Suppressor macrophage treated with lipopolysaccharide for 4 hours (primary cell): ENCODE measurements at places on chromosomes 1 and 21.

DNA sequence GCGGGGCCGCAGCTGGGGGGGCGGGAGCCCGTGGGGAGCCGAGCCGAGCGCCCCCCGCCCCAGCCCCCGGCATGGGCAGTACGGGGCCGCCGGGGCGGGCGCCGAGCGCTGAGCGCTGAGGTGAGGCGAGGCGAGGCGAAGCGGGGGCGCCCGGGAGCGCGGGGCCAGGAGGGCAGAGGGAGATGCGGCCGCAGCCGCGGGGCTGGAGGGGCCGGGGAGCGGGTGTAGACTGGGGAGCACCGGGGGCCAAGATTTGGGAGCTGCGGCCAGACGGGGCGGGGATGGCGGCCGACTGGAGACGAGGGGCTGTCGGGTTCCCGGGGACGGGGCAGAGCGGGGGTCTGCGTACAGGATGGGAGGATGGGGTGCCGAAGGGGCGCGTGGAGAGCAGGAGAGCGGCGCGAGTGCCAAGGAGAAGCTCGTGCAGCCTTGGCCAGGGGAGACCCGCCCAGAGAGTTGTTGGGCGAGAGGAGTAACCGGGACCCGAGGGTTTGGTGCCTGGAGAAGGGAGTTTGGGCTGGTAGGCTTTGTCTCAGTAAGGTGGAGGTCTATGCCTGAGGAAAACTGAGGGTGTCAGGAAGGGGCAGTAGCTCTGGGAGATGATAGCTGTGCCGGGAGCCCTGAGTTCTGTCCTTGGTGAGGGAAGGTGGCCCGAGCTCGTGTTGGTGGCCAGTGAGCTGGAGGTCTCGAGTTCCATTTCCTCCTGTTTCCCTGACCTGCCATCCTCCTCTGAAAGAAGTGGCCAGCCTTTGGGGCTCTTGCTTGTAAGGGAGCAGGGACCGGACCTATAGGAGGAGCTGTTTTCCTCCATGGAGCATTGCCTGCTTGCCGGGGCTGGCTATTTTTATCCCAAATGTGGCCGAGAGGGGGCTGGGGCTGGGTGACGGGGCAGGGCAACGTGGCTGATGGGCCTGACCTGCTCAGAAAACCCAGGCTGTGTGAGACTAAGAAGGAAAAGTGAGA, 539 bp downstream of the ATP8B2 start:
- peak; percentile 63 for DNase-seq

DNA sequence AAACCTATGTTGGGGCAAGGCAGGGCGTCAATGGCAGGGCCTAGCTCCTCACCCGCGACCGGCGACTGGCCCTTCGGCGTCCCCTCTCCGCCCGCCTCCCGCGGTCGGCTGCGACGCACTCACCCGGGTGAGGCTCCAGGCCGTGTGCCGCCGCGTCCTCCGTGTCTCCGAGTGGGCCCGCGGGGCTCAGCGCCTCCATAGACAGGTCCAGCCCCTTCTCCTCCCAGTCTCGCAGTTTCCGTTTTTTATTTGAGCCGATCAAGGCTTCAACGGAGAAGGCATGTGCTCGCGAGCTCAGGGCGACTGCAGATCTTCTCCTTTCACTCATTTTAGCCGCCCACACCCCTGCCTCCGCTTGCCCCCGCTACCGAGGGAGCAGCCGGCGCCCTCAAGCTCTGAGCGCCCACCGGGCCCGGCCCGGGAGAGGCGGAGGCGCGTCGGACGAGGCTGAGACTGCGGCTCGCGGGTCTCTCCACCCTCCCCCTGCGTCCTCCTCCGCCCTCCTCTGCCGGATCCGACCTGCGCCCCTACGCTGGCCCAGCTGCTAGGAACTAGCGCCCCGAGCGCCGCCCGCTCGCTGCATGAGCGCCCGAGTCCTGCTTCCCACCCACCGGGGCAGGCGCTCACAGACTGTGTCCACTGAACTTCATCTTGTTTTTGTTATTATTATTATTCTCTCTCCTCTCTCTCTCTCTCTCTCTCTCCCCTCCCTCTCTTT, 516 bp downstream of the TBX15 start:
- DNase-seq = no peak

GRCh38 chr1:29736582-29737188, 500.4 kb downstream of the PTPRU start:
- DNase-seq = peak; percentile 82

DNA sequence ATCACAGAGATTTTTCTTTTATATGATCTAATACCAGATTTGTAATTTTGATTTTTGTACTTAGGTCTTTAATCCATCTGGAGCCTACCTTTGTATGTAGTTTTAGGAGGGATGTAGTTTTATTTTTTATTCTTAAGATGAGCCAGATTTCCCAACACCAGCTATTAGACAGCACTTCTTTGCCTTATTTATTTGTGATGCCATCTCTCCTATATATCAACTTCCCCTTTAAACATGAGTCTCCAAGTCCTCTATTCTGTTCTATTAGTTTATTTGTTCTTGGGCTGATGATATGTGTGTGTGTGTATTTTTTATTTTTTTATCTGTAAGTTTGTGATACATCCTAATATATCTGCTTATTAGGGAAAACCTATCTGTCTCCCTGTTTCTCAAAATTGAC, 94.2 kb downstream of the PHTF1 start:
- no peak for DNase-seq

DNA sequence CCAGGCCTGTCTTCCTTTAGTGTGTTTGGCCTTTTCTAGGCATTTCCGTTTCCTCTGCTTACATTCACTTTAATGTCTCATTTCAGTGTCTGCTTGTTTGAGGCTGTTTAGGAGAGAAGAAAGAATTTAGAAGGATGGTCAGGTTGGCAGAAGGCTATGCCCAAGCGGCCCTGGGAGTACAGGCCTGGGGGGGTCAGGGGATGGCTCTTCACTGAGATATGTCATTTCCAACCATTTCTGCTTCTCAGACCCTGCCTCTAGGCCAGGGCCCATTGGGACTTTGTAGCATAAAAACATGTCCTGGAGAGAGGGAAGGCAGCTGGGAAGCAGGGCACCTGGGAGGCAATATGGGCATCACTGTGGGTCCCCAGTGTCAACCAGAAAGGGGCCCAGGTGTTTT, 86.0 kb downstream of the DDX20 start:
- no peak for DNase-seq

- DNase-seq = no peak
These were observed 132.9 kb upstream of the PRDX6 start for GRCh38 chr1:173344034-173344743.

GRCh38 chr1:1183833-1184775, 10.4 kb downstream of the TTLL10 start:
- DNase-seq = no peak

DNA sequence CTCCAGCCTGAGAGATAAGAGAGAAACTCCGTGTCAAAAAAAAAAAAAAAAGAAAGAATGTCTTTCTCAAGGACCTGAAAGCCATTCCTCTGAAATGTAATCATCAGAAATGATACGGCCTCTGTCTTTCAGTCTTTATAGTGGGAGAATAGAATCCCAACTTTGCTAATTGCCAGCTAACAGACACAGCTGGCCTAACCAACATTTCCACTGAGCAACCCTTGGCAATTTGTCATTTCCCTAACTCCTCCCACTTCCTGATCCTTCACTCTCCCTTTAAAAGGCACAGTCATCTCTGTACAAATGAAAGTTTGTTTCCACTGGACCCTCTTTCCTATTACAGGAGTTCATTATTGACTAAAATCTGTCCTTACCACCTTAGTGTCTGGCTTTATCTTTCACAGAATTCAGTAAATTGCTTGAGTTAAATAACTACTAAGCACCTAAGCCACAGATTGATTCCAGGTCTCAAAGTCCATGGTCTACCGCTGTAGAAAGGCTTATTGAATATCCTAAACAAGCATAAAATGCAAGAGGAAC, 4.3 kb upstream of the CBR1 start:
- peak; percentile 57 for DNase-seq

- DNase-seq = no peak
These were observed 38.7 kb downstream of the ELF3 start for GRCh38 chr1:202049129-202049528.

- peak; percentile 9 for DNase-seq
These were observed 32.4 kb downstream of the PRMT2 start for GRCh38 chr21:46667741-46668380.

DNA sequence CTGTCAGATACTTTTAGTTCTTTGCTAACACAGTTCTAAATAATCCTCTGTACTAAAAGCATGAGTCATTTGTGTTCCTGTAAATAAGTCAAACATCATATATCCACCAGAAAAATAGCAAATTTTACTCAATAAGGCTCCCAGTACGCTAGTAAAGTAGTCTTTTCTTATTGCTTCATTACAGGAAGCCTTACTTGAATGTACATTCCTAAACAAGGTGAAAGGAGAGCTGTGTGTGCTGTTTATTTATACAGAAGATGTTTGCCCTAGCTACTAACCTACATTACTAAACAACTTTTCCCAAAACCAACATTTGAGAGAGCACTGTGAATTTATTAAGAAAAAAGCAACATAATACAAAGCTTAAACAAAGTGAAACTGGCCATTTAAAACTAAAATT, 52.0 kb downstream of the ZNHIT6 start:
- no peak for DNase-seq

- DNase-seq = no peak
These were observed 24.6 kb downstream of the MAPKAPK2 start for GRCh38 chr1:206709322-206709721.
